ENCODE measurements at places on chromosomes 7 and 10.

DNA sequence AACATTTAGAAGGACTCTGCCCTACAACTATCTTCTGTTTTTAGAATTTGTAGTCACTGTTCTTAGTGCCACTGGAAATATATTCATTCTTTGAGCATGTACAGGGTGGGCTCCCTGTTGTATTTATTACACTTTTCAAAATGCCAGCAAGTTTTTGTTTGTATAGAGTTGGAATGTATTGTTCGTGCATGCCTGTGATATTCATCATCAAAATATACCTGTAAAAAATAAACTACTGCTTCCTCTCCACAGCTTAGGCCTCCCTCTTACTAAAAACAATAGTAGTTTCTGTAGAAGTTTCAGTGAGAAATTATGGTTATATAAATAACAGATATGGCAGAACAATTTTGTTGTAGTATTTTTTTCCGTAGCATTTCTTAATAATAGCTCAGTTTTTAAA lies 61.6 kb downstream of the NHLRC2 start:
- DNase-seq = no peak

DNA sequence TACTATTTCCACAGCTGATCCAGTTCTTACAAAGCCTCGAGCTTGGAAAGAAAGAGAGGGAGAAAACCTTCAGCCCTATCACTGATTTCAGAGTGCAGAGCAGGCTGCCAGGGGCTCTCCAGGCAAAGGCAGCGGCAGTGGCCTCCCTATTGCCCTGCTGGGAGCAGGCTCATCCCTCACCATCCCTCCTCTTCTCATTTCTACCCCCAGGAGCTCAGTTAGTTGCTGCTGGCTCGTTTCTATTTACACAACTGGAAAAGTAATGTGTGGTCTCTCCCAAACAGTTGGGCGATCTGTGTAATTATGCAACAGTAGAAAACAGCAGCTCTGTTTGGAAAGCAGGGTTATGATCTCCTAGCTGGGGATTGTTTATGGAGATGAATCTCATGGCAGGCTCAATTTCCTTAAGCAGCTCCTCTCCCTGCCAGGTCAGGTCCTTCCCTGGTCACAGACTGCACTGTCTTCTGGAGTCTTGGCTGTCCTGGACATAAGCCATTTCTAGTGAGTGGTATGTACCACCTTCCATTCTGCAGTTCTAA lies 28.7 kb upstream of the TNS3 start:
- no peak for DNase-seq

DNA sequence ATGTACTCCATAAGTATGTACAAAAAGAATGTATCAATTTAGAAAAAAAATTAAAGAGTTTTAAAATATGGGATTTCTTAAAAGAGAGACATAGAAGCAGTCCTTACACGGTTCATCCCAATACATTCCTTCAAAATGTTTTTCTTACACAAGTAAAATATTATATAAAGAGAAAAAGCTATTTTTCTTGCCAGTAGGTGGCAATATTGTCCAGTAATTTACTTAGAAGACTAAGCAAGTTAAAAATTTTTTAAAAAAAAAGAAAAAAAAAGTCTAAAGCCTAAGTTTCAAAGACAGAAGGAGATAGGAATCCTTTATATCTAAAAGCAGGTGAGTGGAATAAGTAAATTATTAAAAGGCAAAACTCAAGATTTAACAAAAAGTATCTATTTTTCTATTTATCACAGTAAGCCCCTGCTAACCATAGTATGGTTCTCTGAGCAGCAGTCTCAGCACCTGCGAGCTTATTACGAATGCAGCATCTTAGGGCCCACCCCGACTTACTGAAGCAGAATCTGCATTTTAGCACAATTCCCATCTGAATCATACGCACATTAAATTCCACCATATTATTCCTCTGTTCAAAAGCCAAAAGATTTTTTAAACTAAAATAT lies 240.6 kb downstream of the DGKI start:
- DNase-seq = no peak

- DNase-seq = no peak
Measured at GRCh38 chr10:17075533-17076359, 53.9 kb downstream of the CUBN start.

DNA sequence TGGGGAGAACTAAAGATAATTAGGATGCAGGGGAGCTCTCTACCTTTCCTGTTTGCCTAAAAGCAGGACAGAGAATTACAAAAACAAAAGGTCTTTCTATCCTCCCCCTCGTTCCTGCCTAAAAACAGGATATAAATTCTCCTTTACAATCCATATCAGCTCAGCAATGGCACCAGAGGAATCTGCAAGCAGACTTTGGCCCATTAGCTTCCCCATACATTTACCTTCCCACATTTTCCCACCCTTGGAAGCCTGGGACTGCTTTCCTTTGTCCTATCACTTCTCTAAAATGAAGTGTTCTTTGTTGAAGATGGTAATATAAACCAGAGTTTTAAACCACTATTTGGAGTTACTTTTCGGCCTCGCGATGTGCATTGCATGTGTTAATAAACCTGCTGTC lies 15.5 kb downstream of the SHTN1 start:
- no peak for DNase-seq

DNA sequence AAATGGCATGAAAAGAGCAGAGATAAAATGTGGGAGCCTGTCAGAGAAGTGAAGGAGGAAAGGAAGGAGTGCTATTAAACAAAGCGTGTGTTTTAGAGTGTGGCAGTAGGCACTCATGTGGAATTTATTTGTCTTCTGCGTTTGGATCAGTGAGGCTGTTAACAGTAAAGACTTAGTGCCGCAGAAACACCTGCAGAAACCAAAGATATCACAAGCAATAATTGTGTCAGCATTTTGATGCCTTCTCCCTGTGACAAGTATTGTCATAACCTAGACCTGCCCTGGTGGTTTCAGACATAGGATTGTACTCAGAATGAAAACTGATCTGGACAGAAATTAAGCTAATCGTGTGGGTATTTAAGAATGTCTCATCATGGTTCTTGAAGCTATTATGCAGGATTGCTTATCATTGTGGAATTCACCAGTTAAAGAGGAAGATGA lies 191.0 kb downstream of the CAMK1D start:
- DNase-seq = no peak

- no peak for DNase-seq
Measured at GRCh38 chr7:69285854-69286253, 312.4 kb upstream of the AUTS2 start.

- no peak for DNase-seq
Measured at GRCh38 chr7:4260867-4261600, 421.1 kb upstream of the FOXK1 start.

- no peak for DNase-seq
Measured at GRCh38 chr7:44068054-44068453, 2.7 kb upstream of the PGAM2 start.

- no peak for DNase-seq
Measured at GRCh38 chr7:78111386-78111785, 312.8 kb downstream of the PHTF2 start.

- DNase-seq = no peak
Measured at GRCh38 chr7:123431075-123431614, 103.2 kb downstream of the IQUB start.

GRCh38 chr7:12080006-12080405 lies 131.1 kb upstream of the TMEM106B start:
- DNase-seq = no peak

GRCh38 chr10:3765146-3765545 lies 19.9 kb downstream of the KLF6 start:
- no peak for DNase-seq

DNA sequence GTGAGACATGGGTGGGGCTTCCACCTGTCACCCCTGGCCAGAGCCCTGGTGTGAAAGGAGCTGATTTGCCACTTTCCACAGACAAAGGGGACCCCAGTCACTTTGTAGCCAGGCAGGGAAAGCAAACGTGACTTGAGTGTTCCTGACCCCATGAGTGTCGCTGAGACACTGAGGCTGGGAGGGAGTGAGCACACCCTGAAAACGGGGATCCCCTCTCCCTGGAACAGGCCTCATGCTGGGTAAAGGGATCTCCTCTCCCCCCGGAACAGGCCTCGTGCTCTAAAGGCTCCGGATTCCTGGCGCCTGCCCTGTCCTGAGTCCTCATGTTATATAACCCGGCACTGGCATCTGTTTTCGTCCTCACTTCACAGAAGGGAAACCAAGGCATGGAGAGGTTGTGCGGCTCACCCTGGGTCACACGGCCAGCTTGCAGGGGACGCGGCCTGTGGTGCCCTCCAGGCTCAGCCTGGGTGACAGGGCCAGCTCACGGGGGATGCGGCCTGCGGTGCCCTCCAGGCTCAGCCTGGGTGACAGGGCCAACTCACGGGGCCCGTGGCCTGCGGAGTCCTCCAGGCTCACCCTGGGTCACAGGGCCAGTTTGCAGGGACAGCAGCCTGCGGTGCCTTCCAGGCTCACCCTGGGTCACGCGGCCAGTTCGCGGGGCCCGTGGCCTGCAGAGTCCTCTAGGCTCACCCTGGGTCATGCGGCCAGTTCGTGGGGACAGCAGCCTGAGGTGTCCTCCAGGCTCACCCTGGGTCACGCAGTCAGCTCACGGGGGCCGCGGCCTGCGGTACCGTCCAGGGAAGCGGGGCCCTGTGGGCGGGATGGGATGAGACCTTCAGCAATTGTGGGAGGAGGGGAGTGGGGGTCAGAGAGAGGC lies 104.7 kb downstream of the PDGFA start:
- no peak for DNase-seq

DNA sequence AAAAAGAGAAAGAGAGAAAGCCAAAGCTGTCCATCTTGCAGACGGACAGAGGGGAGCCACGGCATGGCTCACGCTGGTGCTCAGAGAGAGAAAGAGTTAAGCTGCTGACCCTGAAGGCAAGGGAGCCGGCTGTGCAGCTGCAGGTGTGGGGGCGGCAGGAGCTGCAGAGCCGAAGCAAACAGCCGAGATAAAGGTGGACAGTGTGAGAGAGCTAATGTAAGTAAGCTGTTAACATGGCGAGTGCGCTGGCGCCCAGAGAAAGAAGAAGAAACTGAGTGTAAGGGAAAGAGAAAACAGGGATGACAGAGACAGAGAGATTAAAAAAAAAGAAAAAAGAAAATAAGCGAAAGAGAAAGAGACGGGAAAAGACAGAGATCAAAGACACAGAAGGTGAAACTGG lies 18.2 kb downstream of the COL17A1 start:
- DNase-seq = peak; percentile 45

DNA sequence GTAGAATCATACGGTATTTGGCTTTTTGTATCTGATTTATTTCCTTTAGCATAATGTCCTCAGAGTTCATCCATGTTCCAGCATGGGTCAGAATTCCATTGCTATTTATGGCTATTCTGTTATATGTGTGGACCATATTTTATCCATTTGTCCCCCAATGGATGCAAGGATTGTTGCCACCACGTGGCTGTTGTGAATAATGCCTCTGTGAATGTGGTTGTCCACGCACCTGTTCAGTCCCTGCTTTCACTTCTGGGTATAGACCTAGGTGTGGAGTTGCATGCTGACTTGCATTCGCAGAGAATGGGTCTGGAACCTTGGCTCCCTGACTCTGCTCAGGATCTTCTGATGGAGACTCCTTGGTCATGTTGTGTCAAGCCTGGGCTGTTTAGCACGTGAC lies 199.9 kb downstream of the CAMK1D start:
- DNase-seq = no peak

GRCh38 chr7:132596588-132596987 lies 20.3 kb upstream of the PLXNA4 start:
- DNase-seq = no peak

- DNase-seq = no peak
Measured at GRCh38 chr10:114577133-114577532, 80.9 kb downstream of the ABLIM1 start.

GRCh38 chr10:100731407-100732240 lies 13.8 kb upstream of the PAX2 start:
- DNase-seq = no peak

- no peak for DNase-seq
Measured at GRCh38 chr10:122246830-122247520, 24.1 kb upstream of the BTBD16 start.

DNA sequence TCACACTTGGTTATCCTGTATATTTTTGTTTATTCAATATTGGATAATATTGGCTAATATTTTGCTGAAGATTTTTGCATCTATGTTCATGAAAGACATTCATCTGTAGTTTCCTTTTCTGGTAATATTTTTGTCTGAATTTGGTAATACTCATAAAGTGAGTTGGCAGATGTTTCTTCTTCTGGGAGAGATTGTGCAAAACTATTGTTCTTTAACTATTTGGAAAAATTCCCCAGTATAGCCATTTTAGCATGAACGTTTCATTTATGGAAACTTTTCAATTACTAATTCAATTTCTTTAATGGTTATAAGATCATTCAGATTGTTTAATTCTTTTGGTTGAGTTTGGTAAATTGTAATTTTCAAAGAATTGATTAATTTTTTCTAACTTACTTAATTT lies 560.8 kb upstream of the FZD8 start:
- DNase-seq = no peak

DNA sequence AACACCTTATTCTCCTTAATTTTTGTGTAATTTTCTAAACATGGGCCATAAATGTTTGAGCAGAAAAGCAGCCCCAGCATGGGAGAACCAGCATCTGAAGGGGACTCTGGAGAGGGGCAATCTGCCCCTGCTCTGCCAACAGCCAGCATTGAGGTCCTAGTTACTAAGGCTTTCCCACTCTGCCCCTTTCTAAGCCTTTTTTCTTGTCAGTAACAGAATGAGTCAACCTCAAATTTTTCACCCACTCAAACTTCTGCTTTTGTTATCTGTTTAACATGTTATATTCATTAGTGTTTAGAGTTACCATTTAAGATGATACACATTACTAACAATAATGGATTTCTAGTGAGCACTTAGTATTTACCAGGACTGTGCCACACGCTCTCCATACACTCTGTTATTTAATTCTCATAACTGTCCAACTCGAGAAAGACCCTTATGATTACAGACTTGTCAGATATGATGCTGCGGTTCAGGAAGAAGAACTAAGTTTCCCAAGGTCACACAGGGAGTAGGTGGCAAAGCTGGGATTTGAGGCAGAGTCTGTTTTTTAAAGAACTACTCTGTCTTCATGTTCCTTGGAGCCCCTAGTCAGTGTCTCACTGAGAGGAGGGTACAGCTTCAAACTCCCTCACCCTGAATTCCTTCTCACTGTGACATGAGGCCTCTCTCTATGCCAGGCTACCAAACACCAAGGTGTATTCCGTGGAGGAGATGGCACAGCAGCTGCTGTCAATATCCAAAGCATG lies 19.9 kb upstream of the GPAM start:
- no peak for DNase-seq

DNA sequence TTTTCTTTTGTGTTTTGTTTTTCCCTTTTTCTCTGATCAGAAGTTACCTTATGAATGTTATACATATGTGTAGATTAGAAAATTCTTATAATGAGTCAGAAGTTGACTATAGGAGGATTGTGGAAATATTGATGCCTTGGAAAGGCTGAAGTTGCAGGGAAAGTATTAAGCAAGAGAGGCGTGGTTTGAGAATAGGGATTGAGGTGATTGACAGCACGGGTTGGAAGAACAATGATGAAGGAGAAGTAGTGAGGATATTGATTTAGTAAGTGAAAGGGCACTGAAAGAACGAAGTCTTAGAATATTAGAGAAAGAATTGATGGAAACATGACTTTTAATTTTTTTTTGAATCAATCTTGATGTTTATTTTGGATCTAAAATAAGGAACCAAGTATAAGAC lies 176.0 kb downstream of the EXOC4 start:
- no peak for DNase-seq

GRCh38 chr7:21656081-21656480 lies 113.2 kb downstream of the DNAH11 start:
- no peak for DNase-seq

- DNase-seq = no peak
Measured at GRCh38 chr10:131179361-131179760, 132.2 kb downstream of the TCERG1L start.
